RCC 7860 (cell line): ENCODE measurements at places on chromosomes 11 and 22.
A peak's percentile ranks its signal among the peaks of the same experiment; 100 is the strongest.

GRCh38 chr11:64219354-64219684 is 6.7 kb downstream of the TRPT1 start:
- DNase-seq = no peak

DNA sequence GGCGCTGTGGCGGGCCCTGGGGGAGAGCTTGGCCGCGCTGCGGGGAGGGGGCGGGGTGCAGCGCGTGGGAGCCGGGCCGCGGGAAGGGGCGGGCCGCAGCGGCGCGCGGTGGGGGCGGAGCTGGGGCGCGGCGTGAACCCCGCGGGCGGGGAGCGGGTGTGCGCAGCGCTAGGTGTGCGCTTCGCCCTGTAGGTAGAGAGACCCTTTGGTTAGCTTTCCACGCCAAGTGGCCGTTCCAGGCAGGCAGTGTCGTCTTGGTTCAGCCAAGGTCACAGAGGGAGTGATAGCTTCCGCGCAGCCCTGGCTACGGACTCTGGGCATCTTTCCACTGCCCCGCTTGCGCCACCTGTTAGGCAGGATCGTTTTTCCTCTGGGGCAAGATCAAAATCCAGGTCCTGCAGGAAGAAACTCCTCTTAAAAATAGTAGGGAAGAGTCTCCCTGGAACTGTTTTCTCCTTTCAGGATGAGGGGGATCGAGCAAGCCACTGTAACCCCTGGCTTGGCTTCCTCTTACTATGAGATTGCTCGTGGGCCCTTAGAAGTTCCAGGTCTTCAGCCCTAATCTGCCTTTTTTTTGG is 434 bp downstream of the BANF1 start:
- peak; percentile 5 for DNase-seq

DNA sequence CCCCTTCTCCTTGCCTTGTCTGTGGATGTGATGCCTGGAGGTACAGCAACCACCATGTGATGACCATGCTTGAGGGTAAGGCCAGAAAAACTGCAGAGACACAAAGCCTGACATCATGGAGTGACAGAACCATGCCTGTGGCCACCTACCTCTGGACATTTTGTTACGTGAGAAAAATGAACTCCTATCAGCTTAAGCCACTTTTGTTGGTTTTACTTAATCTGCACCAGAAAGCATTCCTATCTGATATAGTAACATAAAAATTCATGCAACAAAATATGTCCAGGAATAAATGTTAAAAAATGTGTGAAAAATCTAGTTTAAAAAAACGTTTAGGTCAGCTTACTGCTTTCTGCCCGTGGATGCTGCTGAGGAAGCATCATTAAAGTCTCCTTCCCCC is 42.6 kb upstream of the P4HA3 start:
- no peak for DNase-seq

DNA sequence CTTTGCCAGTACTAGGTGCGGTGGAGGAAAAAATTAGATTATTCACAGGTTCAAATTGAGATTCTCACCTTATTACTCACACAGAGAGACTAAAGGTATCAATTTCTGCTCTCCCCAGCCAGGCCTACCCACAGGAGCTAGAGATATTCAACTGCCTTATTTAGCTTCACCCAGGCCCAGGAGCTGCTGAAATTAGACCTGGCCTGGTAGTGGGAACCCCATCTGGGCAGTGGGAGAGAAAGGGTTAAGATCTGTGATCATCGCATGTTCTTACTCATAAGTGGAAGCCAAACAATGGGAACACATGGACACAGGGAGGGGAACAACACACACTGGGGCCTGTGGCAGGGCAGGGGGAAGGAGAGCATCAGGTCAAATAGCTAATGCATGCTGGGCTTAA is 20.9 kb upstream of the MICAL2 start:
- peak; percentile 12 for DNase-seq

DNA sequence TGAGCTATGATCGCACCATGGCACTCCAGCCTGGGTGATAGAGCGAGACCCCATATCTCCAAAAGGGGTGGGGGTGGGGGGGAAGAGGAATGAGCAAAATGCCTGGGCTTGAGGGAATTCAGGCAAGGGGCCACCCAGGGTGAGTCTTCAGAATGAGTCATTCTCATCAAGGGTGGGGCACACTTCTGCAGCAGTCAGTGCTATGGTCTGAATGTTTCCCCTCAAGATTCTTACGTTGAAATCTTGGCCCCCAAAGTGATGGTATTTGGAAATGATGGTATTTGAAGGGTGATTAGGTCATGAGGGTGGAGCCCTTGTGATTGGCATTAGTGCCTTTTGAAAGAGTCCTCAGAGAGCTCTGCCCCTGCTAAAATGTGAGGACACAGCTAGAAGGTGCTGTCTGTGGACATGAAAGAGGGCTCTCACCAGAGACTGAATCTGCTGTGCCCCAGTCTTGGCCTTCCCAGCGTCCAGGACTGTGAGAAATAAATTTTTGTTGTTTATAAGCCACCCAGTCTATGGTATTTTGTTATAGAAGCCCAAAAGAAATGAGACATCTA is 86.4 kb upstream of the THY1 start:
- DNase-seq = peak; percentile 5

- DNase-seq = no peak
Measured at GRCh38 chr22:33606504-33606903, 313.8 kb downstream of the LARGE1 start.

GRCh38 chr11:44319552-44320288 is 9.8 kb upstream of the ALX4 start:
- DNase-seq = no peak

GRCh38 chr22:26889802-26890201 is 232.4 kb downstream of the MIAT start:
- no peak for DNase-seq

DNA sequence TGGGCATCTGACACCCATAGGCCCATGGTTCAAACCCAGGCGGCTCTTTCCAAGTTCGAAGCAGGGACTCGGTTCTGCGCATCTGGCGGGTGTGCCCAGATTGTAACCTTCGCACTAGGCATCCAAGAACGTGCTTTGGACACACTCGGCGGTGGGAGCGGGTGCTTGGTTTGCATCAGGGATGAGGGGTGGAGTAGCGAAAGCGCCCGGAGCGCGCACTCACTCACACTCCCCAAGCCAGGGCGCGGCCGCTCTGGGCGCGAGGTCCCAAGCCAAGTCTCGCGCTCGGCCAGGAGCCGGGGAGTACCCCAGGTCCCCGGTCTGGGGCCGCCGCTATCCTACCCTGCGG is 243 bp upstream of the SYT9 start:
- no peak for DNase-seq

- DNase-seq = peak; percentile 87
Measured at GRCh38 chr11:32420937-32421901, 14.1 kb downstream of the WT1 start.

GRCh38 chr22:34096770-34097169 is 176.5 kb upstream of the LARGE1 start:
- DNase-seq = no peak

DNA sequence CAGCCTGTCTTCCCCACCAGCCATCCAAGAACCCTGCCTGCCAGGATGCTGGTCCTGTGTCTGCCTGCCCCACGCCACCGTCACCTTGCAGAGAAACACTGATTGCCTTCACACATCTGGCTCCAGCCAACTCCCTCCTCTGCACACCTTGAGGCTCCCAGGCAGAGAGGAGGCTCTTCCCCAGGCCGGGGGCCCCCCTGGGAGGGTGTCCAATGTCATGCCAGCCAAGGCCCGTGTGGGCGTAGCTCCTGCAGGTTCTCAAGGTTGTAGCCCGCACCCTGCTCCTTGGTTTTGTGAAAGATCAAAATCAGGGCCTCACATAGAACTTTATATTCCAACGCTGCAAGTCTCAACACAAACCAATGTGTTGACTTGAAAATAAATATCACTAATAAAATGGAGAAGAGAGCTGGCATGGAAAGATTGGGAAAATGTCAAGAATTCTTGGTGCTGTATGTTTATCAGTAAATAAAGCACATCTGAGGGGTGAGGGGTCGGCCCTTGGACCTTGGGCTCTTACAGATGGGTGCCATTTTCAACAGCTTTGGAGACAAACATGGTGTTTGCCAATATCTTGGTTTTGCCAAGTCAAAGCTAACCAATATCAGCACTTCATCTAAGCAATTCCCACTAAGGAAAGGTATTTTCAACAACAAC is 6.7 kb upstream of the PPARA start:
- no peak for DNase-seq

DNA sequence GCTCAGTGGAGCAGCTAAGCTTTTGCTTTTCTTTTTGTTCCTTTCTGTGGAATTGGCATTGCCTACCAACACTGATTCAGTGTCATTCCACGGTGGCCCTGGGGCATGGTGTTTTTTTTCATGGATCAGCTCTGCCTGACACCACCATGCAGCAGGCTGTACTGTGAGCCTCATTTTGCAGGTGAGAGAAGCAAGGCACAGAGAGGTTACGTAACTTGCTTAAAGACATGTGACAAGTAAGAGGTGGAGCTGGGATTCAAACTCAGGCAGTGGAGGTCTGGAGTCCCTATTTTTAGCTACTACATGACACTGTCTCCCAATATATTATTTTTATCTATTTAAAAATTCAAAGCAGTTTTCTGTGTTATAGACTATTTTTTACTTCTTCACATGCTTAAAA is 44.4 kb downstream of the APOL3 start:
- DNase-seq = no peak

GRCh38 chr11:84290647-84291046 is 1004.5 kb upstream of the CCDC90B start:
- no peak for DNase-seq

- no peak for DNase-seq
Measured at GRCh38 chr11:1728301-1728700, 22.1 kb downstream of the IFITM10 start.

- no peak for DNase-seq
Measured at GRCh38 chr11:113198972-113199661, 115.3 kb upstream of the TTC12 start.

- DNase-seq = no peak
Measured at GRCh38 chr22:29172216-29172615, 33.5 kb upstream of the EMID1 start.

- no peak for DNase-seq
Measured at GRCh38 chr11:113082341-113082955, 121.2 kb downstream of the NCAM1 start.

GRCh38 chr11:126081915-126082250 is 19.2 kb upstream of the CDON start:
- no peak for DNase-seq

DNA sequence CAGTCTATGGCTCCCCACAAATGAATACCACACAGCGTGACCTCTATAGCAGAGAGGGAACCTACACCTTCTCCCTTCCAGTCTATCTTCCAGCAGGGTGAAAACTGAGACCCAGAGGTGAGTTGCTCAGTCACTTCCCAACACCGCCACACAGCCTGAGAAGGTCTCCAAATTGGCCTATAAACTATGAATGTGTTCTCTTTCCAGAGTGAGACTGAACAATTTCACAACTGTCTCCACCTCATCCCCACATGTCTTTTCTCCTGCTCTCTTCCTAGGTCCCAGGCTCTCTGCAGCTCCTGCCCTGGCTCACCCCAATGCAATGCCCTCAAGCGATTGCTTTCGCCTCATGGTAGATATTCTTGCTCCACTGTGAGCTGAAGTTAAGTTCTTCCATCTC is 14.0 kb downstream of the CLMP start:
- no peak for DNase-seq

DNA sequence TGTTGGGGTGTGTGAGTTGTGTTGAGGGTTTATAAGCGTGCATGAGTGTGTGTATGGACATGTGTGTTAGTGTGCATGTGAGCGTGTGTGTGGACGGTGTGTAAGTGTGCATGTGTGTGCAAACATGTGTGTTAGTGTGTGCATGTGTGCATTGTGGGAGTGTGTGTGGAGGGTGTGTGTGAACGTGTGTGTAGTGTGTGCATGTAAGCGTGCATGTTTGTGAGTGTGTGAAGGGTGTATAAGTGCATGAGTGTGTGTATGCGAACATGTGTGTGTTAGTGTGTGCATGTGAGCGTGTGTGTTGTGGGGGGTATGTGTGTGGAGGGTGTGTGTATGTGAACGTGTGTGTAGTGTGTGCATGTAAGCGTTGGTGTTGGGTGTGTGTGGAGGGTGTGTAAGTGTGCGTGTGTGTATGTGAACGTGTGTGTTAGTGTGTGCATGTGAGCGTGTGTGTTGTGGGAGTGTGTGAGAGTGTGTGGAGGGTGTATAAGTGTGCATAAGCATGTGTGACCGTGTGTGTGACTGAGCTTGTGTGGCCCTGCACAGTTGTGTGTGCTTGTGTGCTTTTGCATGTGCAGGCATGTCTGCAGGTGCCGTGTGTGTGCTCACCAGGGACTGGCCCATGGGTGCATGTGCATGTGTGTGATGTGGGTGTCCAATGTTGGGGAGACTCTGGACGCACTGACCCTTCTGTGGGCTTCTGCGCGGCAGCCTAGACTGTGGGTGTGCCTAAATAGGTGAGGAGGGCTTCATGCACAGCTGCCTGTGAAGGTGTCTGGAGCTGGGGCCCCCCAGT is 866.2 kb downstream of the TBC1D22A start:
- DNase-seq = no peak

- no peak for DNase-seq
Measured at GRCh38 chr11:134644476-134645456, 232.7 kb upstream of the B3GAT1 start.

GRCh38 chr11:35826949-35827348 is 116.9 kb upstream of the LDLRAD3 start:
- no peak for DNase-seq

- DNase-seq = peak; percentile 20
Measured at GRCh38 chr11:75639762-75640181, 29.1 kb downstream of the MAP6 start.

DNA sequence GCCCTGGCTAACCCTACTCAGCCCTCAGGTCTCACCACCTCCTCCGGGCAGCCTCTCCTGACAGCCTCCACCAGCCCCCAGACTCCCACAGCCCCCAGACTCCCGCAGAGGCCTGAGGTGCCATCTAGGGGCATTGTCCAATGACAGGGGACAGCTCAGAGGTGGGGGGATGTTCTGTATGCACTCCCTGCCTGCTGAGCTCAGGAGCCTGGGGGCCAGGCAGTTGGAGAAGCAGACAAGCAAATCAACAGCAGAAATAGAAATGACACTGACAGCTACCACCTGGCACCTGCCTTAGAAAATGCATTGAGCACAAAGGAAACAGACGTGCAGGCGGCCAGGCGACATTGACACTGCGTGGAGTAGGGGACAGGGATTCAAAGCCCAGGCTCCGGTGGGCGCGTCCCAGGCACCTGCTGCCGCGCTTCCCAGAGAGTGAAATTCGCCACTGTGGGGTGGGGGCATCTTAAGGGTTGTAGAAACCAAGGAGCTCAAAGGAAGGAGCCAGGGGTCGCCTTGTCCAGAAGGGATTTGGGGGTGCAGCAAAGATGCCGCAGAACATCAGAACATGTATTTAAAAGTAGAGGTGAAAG is 22.5 kb upstream of the WNT7B start:
- DNase-seq = no peak

DNA sequence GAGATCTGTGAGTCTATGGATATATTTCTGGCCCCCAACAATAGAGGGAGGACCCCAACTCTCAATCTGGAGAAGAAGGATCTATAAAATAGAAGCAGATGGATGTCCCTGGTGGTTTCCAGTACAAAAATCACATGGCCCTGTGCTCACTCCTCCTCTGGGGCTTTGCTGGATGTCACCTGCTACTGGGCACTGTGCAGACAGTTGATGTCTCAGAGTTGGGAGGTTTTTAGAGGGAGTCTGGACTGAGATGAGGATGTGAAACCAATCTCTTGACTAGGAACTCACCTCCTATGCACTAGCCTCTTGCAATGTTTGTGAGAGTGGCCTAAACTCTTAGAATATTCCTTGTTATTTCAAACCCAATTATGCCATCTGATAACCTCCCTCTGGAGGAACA is 107.2 kb downstream of the SCN3B start:
- DNase-seq = no peak
